ENCODE measurements at places on chromosomes 7 and 10.

- DNase-seq: no peak
Measured at GRCh38 chr7:150993511-150993910, 2.7 kb downstream of the NOS3 start.

DNA sequence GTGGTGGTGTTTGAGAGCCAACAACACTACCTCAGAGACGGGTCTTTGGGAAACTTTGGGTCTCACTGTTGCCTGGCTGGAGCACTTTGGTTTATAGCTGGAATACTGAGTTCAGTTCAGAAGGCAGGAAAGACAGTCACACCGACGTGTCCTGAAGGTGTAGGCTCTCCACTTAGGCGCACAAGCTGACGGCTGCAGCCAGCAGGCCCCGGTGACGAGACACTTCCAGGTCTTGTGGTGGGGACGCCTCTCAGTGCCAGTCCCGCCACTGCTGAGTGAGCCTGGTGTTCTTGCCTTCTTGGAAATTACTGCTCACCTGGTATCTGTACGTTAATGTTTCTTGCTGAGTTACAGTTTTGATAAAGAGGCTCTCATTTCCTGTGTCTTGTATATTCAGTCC is 74.0 kb downstream of the WDR37 start:
- DNase-seq: no peak

DNA sequence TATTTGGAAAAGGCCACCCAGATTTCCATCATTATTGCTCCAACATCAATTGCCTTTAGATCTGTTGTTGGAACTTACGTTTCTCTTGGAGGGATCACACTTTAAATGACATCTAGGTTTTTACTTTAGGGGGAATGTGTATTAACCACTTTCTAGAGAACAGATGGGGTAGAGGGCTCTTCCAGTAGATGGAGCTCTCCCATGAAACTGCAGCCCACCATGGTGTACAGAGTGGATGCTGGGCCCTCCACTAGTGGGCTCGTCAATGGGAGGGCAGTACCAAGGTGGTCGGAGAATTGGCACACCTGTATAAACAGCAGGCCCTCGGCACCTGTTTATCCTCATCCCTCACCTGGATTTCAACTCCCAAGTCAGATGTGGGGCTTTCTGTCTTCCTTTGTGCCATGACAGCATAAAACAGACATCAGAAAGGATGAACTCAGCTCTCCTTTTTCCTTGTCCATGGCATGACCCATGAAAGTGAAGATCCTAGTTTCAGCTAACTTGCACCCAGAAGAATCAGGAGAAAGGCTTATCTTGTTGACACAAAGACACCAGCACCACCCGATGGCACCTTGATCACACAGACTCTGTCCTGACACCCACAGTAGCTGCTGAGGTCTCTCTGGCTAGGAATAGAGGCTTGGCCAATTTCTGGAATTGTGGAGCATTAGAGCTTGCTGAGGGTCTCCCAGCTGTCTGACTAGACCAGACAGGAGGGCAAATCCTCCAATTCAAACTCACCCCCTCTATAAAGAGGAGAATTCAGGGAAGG is 150.5 kb downstream of the CYP26A1 start:
- DNase-seq: no peak

- DNase-seq: no peak
Measured at GRCh38 chr7:113408999-113409398, 290.6 kb upstream of the SMIM30 start.

DNA sequence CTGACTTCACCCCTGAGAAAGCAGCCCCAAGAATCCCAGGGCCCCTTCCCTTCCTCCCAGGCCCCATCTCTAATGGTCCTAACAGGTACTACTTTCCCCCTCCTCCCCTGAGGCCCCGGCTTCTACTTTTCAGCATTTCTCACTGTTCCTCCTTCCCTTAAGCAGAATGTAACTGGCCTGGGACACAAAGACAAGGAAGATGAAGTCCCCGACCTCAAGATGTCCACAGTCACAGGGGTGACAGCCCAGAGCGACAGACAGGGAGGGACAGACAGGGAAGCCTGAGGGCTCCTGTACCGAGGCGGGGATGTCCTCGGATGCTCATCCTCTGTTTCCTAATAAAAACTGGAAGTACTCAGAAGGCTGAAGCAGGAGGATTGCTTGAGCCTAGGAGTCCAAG is 11.6 kb downstream of the AOC1 start:
- DNase-seq: peak; percentile 0

DNA sequence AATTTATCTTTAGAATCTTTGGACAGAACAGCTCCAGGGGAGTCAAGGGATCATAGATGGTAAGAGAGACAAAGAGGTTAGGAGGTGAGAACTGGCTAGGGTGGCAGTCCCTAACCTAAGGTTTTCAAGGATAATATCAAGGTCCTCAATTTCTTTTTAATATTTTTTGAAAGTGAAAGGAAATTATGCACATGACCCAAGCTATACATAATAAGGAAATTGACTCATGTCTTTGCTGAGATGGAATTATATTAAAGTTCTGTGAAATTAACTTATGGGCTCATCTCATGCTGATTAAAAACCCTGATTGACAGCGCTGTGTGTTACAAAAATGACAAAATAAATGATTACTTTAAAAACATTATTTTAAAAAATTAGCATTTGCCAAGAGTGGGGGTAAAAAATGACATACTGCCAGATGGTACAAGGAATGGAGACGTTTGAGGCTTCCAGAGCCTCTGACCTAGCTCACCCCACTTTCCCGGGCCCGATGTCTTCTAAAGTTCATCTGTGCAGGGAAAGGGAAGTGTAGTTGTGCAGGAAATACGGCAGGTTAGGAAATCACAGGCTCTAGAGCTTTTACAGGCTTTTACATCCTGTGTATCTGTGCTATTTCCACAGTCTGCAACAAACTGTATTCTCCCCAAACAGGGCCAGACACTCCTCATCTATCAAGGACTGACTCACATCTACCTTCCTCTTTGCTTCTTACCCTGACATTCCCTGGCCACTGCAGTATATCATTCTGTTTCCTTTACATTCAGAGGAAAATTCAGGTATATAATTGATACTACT is 185.6 kb upstream of the PRSS58 start:
- no peak for DNase-seq

DNA sequence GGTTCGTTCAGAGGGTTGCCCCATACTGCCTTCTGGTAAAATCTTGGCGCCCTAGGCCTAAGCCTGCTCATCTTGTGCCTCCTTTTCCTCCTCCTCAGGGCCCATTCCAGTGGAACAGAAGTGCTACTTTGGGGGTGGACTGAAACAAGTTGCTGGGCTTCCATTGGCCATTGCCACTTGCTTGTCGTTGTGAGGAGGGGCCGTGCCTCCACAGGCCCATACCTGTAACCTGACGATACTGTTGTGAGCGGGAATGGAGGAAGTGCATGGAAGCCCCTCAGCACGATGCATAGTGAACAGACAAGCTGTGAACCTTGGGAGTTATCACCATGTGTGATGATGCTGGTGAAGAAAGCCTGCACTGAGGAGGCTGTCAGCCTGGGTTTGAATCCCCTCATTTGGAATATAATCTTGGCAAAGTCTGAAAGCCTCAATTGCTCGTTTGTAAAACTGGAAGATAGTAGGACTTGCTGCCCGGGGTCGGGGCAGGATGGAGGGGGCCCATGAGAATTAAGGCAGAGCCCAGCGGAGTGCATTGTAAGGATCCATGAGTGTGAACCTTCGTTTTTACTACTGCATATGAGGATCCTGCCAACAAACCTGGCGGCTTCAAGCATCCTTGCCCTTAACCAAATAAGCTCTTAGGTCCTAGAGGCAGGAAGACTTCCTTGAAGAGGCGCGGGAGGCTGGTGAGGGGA is 671 bp upstream of the PAPSS2 start:
- no peak for DNase-seq

DNA sequence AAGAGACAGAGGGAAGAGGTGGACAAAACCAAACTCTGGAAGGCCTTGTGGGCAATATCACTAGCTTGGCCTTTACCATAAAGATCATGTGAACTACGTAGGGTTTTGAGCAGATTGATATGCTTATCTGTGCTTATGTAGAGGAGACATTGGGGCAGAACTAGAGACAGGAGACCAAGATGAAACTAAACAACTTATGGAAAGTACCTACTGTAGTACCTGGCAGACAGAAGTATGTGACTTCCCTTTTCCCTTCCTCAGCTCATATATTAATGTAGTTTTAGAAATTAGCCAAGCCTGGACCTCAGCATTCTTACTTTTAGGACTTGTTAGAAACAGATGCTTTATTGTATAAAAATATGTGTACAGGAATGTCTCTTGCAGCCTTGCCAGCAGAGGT is 14.0 kb upstream of the IL6 start:
- DNase-seq: no peak

- DNase-seq: no peak
Measured at GRCh38 chr10:129642427-129642826, 175.4 kb downstream of the MGMT start.

DNA sequence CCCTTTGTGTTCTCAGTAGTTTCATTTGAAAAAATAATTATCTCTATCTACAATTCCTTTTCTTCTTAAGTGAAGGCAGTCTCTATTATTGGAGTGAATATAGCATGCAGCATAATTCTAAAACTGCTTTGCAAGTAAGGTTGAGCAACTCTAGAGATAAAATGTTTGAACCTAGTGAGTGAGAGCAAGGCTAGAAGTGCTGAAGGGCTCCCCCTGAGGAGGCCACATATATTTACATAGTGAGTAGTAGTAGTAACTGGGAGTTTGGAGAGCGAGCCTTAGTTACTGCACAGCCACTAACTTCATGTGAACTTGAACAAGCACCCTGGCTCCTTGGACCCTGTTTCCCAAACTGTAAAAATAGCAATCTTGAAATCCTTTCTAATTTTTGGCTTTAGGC is 141.5 kb upstream of the DKK1 start:
- no peak for DNase-seq

DNA sequence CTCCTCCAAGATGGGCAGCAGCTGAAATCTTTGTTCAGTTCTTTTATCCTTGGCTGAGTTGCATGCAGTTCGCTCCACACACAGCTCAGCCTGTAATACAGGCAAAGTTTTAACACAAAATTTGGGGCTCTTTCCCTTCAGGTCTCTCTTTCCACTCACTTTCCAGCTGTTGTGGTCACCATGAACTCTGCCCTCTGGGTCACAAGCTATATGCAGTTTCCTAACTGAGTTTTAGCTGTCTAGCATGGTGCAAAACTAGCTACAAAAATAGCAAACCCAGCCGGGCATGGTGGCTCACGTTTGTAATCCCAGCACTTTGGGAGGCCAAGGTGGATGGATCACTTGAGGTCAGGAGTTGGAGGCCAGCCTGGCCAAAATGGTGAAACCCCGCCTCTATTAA is 53.2 kb downstream of the ABI1 start:
- no peak for DNase-seq

DNA sequence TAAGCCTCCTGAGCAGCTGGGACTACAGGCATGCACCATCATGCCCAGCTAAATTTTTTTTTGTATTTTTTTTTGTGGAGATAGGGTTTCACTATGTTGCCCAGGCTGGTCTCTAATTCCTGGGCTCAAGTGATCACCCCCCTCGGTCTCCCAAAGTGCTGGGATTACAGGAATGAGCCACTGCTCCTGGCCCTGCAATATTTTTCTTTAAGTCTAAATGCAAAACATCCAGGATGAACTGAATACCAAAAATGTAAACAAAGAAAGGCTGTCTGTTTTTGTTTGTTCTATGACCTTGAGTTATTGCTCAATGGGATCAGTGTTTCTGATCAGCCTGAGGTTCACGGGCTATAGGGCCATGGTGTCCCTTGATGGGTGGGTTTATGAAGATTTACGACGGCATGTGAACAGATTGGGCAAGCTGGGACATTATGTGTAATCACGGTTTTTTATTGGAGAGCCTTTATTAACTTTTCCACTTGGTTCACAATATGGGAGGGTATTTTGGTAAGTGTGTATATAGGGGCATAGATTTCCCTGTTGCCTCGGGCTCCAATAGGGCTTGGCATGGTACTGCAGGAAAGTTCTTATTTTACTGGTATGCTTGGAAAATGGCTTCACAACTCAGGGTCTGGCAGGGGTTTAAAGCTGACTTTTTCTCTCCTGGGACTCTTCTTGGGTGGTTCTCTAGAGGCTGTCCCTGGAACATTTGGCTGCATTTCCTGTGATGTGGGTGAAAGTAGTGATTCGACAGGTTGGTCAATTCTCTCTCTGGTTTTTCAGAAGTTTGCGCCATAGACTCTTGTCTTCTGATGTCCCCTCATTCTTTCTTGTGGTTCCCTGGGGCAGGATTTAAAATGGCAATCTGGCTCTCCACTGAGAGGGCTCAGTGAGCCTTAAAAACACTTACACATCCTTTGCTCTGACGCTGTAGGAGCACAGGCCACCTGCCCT is 41.6 kb downstream of the MRPS33 start:
- no peak for DNase-seq

GRCh38 chr7:95601316-95601715 is 5.0 kb upstream of the PDK4 start:
- no peak for DNase-seq

- no peak for DNase-seq
Measured at GRCh38 chr10:29151005-29151404, 137.9 kb upstream of the LYZL1 start.

GRCh38 chr7:247636-248035 is 42.3 kb upstream of the FOXL3 start:
- no peak for DNase-seq

- DNase-seq: no peak
Measured at GRCh38 chr10:93221521-93221920, 147.8 kb downstream of the CYP26A1 start.

DNA sequence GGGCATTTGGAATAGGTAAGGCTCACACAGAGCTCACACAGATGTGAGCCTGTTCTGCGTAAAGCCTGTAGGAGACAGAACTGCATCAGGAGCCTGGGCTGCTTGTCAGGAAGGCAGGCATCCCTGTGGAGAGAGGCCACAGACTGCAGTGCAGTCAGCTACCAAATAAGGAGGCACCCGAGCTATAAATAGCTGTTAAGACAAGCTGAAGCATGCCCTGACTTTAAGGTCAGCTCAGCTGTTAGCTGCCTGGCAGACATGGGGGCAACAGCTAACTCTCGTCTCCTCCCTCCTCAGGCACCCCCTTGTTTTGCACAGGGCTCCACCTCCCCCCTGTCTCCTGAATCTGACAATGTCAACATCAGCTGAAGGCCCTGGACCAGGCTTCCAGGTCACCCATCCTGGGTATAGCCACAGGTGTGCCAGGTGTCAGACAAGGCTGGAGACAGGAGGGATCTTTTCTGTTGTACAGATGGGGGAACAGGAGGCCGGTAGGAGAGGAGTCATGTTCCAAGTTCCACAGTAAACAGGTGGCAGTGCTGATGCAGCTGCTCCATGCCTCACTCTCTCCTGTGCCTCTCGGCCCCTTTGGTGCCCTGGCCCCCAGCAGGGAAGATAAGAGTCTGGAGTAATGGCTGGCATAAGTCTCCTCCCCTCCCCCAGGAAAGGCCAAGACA is 27.6 kb upstream of the MKRN1 start:
- peak; percentile 80 for DNase-seq
